ENCODE measurements at places on chromosomes 1 and 21. TPM values are rescaled to one million over a fixed set of nuclear protein-coding genes. Genes with fewer than 3 reads are reported as not detected.

Gene DNALI1
- not detected for total RNA-seq

GRCh38 chr21:36773117-36773516, 74.2 kb downstream of the SIM2 start:
- no peak for DNase-seq

- no peak for DNase-seq
Observed at GRCh38 chr21:35738347-35738961, 321.9 kb downstream of the SETD4 start.

DNA sequence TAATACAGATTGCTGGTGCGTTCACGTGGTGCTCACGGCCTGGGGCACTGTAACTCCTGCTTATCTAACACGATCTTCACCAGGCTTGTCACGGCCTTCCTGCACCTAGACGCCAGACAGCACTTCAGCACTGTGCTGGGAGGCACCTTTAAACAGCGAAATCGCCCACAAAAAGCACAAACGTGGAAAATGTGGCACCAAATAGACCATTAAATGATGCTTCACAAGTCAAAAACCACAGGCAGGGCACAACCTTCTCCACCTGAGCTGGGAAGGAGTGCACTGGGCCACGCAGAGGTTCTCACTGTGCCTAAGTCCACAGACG, 20.0 kb downstream of the IBA57 start:
- no peak for DNase-seq
